ENCODE measurements at places on chromosomes 16 and 17. TPM values are rescaled to one million over a fixed set of nuclear protein-coding genes. Genes with fewer than 3 reads are reported as not detected.

The TEKT1 gene
- total RNA-seq: not detected

The LPO gene
- not detected for total RNA-seq

The WNT3 gene
- 0.97 TPM for total RNA-seq

The IGF2BP1 gene
- total RNA-seq: 6.4 TPM

The ARMC7 gene
- total RNA-seq: 3.0 TPM

The B3GNT9 gene
- total RNA-seq: 41.9 TPM

The SLC6A2 gene
- not detected for total RNA-seq

The SLC5A11 gene
- total RNA-seq: not detected

The HSDL1 gene
- 17.4 TPM for total RNA-seq

The CACNG5 gene
- not detected for total RNA-seq

The CDRT15L2 gene
- not detected for total RNA-seq

The MMP28 gene
- under 0.01 TPM for total RNA-seq

The SALL1 gene
- total RNA-seq: 3.5 TPM

The TMEM238L gene
- not detected for total RNA-seq
